T1000 (cell line): ENCODE measurements at places on chromosomes 7 and 10.
A peak's percentile ranks its signal among the peaks of the same experiment; 100 is the strongest.

- DNase-seq = no peak
These were observed 26.7 kb downstream of the ZCWPW1 start for GRCh38 chr7:100401811-100402210.

GRCh38 chr7:45179666-45180065, 22.1 kb downstream of the RAMP3 start:
- DNase-seq = no peak

DNA sequence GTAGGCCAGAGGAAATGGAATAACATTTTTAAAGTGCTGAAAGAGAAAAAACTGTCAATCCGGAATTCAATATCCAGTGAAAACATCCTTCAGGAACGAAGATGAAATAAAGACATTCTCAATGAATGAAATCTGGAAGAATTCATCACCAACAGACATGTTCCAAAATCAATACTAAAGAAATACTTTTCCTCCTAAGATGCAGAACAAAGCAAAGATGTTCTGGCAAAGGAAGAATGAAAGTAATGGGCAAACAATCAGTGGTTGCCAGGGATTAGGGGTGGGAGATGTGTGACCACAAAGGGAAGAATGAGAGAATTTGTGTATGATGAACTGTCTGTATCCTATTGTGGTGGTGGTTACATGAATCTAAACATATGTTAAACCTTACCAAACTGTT, 52.8 kb upstream of the EEPD1 start:
- DNase-seq = no peak

GRCh38 chr10:377228-377627, 242.0 kb downstream of the ZMYND11 start:
- DNase-seq = no peak

DNA sequence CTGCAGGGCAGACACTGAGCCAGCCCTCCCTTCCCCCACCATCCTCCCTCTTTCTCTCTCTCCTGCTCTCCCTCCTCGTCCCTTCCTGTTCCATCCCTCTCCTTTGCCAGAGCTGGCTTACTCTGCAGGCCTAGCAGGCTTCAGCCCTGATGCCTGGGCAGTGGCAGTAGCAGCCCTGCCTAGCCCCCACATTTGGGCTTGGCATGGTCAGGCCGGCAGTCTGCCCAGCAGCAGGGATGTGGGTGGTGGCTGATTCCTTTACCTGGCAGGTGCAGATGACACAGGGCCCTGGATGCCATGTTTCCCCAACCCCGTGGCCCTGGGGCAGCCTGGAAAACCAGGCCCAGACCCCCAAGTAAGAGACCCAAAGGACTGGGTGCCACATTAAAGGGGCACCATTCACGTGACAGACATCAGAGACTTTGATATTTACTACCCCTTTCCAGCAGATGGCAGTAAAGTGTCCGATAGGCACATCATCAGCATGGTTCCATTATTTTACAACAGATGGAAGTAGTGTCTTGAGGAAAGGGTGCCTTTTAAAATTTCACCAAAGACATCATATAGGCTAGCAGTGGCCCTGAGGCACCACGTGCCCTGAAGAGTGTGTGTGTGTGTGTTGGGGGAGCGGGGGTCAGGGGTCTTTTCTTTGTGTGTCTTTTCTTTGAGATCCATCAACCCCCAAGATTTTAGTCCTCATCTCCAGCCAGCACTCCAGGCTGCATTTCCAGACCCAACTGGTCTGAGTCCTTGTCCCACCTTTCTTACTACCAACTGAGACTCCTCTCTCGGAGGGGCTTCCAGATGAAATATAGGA, 5.9 kb downstream of the KCP start:
- no peak for DNase-seq

GRCh38 chr10:131885391-131886165, 15.2 kb upstream of the PPP2R2D start:
- DNase-seq = peak; percentile 68

GRCh38 chr10:127921075-127921752, 14.3 kb downstream of the PTPRE start:
- no peak for DNase-seq

DNA sequence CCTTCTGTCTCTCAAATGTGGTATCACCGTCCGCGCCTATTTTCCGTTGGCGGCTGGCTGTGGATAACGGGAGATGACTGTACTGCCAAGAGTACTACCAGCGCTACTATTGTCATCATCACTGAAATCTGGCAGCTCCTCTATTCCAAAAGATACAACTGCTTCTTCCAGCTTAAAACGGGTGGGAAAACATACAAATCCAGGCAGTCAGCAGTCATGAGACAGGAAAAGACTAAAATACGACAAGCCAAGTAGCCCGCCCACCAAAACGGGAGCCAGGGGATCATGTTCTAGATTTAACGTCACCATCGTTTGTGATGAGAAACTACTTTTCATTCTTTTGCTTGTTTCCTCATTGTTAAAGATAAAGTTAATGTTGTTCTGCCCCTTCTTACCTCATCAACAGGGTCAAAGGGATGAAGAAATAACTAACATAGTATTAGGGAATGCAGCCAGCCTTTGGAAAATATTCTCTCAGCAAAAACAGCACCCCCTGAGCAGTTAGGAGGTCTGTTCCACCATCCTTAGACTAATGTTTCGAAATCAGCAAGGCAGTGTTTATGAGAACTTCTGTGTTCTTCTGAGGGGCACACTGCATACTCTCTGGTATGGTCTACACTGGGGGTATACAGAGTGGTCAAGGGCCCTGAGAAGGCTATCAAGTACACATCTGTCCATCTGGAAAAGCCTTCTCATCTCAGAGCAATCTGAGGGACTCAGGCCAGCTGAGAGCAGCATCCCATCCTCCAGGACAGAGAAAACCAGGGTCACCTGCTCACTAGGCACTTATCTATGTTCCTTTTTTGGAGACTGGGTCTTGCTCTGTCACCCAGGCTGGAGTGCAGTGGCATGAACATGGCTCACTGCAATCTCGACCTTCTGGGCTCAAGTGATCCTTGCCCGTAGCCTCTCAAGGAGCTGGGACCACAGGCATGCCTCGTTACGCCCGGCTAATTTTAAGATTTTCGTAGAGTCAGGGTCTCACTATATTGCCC, 47.5 kb downstream of the GNA12 start:
- no peak for DNase-seq

GRCh38 chr7:103632972-103633371, 187.0 kb upstream of the SLC26A5 start:
- DNase-seq = no peak

GRCh38 chr7:120785095-120785494, 72.8 kb downstream of the TSPAN12 start:
- DNase-seq = no peak

DNA sequence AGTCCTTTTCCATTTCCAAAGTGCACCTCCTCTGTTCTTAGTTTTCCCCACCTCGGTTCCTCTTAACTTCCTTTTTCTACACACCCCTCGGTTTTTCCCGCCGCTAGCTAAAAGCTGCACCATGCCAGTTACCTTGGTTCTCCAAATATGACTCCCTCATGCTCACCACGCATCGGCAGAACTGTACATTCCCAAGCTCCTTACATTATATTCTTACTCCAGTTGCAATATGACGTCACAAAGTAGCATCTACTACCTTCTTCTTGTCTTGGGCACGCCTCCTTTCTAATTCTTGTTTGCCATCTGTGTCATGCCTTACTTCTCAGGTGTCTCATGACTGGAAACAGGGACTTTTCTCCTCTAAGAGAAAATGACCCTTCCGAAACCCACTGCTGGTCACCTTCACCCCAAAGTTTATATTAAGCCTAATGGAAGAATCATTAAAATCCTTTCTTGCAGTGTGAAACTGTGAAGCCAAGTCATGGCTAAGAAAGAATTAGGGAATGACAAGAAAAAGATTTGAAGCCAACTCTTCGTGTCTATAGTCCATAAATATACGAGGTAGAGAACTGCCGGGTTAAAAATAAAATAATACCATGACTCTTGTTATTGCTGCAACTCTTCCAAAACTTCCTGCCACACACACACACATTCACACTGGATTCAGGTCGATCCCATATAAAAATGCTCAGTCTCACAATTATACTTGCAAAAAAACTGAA, 1.7 kb downstream of the ESYT2 start:
- no peak for DNase-seq

- DNase-seq = no peak
These were observed 46.0 kb downstream of the ZNF25 start for GRCh38 chr10:37930423-37930822.

DNA sequence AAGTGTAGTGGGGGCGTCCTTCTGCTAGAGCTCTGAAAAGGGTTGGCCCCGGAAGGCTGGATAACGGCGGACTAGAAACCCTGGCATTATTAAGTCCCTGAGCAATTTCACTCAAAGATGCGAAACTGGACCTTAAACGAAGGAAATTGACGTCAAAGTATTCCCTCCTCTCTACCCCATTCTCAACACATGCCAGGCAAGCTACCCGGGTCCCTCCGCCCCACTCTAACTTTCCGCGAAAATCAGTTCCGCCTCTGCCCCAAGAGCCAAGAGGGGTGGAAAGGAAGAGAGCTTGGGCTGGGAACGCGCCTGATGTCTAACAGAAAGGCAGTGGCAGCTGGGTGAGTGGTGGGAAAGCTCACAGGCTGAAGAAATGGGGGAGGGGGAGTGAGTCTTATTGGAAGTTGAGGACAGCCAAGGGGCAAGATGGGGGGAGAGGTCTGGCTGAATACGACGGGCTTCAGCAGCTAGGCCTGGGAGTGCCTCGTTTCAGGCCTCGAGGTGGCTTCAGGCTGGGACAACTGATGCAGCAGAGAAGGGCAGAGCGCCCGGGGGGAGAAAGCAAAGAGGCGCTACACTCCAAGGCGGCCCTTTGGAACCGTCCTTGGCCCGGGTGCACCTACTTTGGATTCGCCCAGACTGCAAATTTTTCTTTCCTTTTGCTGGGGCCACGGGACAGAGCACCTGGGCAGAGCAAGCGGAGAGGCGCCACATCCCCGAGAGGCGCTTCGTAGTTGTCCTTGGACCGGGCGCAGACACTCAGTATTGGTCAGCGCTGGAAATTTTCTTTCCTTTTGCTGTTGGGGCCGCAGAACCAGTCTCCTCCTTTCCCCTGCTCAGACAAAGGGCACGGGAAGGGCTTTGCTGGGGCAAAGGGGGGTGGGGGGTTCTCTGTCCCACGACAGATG, 2.0 kb upstream of the FEZF1 start:
- DNase-seq = no peak
